ENCODE measurements at places on chromosomes 16 and 17.

GRCh38 chr17:79071161-79071740 lies 3.4 kb upstream of the ENGASE start:
- DNase-seq = no peak

DNA sequence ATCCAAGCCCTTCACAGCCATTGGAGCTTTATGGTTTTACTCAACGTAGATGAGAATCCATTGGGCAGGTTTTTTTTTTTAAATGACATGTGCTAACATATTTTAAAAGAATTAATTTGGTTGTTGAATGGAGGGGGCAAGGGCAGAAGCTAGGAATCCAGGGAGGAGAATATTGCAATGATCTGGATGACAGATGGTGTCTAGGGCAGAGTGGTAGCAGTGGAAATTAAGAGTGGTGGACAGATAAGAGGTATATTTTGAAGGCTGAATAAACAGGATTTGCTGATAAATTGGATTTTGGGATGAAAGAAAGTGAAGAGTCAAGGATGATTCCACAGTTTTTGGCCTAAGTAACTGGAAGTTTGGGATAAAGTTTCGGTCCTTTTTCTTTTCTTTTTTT lies 54.8 kb upstream of the DHX40 start:
- DNase-seq = no peak

DNA sequence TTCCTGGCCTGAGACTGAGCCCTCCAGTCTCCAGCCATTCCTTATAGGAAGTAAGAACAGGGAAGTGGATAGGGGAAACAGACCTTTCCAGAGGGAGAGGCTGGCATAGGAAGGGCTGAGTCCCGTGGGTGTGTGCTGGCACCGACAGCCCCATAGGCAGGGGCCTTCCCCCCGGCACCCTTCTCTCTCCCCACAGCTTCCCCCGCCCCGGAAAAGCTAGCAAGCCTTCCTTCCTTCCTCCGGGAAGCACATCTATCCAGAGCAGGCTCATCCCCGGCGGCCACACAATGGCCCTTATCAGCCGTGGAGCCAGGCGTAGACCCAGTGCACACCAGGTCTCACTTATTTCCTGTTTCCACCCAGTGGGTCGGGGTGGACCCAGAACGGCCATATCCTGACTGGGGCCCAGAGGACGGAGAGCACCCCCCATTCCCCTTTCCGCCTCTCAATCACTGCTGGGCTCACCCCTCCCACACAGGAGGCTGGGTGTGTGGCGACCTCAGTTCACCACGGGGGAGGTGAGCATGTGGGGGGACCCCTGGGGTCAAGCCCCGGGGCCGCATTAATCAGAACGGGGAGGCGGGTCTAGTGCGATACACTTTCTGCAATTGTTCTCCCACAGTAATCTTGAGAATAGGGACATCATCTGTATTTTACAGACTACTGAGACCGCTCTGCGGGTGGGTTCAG lies 950 bp upstream of the MYO1C start:
- DNase-seq = no peak

DNA sequence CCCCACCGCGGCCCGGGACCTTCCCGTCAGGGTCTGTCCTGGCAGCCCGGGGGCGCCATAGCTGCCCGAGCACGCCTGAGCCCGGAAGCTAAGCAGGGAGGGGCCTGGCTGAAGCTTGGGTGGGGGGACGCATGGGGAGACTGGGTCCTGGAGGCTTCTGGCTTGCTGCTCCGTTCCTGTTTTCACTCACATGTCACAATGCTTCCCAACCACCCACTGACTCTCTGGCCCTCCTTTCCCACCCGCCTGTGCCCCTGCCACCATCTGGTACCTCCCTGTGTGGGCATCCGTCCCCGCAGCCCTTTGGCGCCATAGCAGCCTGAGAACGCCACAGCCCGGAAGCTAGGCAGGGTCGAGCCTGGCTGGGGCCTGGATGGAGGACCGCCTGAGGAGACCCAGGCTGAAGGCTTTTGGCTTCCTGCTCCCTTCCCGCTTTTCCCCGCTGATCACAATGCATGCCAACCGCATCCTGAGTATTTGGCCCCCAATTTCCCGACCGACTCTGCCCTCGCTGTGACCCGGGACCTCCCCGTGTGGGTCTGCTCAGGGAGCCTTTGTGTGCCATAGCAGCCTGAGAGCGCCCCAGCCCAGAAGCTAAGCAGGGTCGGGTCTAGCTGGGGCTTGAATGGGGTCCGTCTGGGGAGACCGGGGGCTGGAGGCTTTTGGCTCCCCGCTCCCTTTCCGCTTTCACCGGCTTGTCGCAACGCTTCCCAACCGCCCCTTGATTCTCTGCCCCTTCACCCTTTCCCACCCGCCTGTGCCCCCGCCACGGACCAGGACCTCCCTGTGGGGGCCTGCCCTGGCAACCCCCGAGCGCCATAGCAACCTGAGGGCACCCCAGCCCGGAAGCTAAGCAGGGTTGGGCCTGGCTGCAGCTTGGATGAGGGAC lies 2290.1 kb downstream of the TP53TG3F start:
- DNase-seq = no peak

- DNase-seq = no peak
Measured at GRCh38 chr16:22337849-22338635, 36.4 kb downstream of the CDR2 start.

GRCh38 chr16:14505846-14506245 lies 124.2 kb downstream of the PARN start:
- DNase-seq = no peak

- DNase-seq = no peak
Measured at GRCh38 chr17:78678222-78678557, 101.0 kb upstream of the DNAH17 start.

DNA sequence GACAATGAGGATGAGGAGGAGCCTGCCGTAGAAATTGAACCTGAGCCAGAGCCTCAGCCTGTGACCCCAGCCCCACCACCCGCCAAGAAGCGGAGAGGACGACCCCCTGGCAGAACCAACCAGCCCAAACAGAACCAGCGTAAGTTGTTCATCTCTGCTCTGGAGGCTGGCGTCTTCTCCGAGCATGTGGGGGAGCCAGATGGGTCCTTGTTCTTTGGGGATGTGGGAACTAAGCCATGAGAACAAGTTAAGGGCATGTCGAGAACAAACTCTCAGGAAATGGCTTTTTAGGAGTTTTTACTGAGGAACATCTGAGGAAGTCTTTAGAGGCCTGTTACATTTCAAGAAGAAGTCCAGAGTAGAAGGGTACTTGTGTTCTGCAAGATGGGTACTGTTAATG lies 8.2 kb upstream of the CARMIL2 start:
- DNase-seq = no peak

All from stimulated activated naive CD4-positive, alpha-beta T cell treated with Interleukin-2 at 50 U/mL for 16 hours (primary cell).